ENCODE measurements at places on chromosomes 1 and 21. TPM values are rescaled to one million over a fixed set of nuclear protein-coding genes. Genes with fewer than 3 reads are reported as not detected.

DNA sequence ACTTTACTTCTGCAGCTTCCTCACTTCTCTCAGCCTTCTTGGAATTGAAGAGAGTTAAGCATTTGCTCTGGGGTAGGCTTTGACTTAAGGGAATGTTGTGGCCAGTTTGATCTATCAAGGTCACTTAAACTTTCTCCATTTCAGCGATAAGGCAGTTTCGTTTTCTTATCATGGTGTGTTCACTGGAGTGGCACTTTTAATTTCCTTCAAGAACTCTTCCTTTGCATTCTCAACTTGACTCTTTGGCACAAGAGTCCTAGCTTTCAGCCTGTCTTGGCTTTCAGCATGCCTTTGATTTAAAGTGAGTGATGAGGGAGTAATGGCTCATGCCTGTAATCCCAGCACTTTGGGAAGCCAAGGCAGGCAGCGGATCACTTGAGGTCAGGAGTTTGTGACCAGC, 38.7 kb downstream of the HS2ST1 start:
- H3K4me3 ChIP-seq = no peak overlapping the region
- no peaks in the 10 kb centered on the region for H3K4me1 ChIP-seq
- H3K27me3 ChIP-seq = no peaks in the 10 kb centered on the region
- H3K27ac ChIP-seq = no peak overlapping the region

GRCh38 chr1:11599891-11600576, 54.2 kb downstream of the FBXO2 start:
- H3K36me3 ChIP-seq = no peaks in the 10 kb centered on the region
- no peaks in the 10 kb centered on the region for H3K27me3 ChIP-seq
- no peaks in the 10 kb centered on the region for H3K4me1 ChIP-seq
- DNase-seq = no peak

DNA sequence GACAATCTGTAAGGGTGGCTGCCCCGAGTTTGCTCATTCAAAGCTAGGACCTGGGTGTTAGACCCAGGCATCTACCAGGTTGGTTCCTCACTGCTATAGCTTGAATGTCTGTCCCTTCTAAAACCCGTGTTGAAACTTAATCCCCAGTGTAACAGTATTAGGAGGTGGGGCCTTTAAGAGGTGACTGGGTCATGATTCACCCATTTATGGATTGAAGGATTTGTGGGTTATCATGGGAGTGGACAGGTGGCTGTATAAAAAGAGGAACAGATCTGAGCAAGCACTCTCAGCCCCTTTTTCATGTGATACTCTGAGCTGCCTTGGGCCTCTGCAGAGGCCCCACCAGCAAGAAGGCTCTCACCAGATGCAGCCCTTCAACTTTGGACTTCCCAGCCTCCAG, 29.4 kb downstream of the PSMG1 start:
- no peaks in the 10 kb centered on the region for H3K27me3 ChIP-seq
- no peak for DNase-seq
- no peaks in the 10 kb centered on the region for H3K4me1 ChIP-seq
- no peak overlapping the region for H3K27ac ChIP-seq
- H3K4me3 ChIP-seq = no peak overlapping the region
- no peaks in the 10 kb centered on the region for H3K36me3 ChIP-seq

RNF186 gene
- not detected for total RNA-seq

TAS1R3 gene
- total RNA-seq = 2.7 TPM

DENND2D gene
- total RNA-seq = 4.4 TPM

CFHR1 gene
- total RNA-seq = 16.0 TPM

CASQ1 gene
- total RNA-seq = not detected

RBP7 gene
- 119 TPM for total RNA-seq

DNA sequence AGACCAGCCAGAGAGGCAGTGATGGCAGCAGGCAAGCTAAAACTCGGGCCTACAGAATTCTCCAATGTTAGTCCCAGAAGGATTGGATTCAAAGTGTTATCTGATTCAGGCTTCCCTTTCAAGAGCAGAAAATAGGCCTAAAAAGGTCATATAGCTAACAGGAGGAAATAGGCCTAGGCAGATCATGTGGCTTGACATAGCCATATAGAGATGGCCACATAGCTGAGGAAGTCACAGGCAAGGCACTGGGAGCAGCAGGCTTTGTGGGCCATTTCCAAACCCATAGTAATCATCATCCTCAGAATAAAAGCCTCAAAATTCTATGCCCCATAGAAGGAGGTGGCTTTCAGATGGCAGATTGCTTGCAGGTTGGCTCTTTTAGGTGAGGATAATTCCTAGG, 29.0 kb upstream of the LMO4 start:
- H3K36me3 ChIP-seq = no peaks in the 10 kb centered on the region
- DNase-seq = no peak
- H3K27ac ChIP-seq = no peak overlapping the region
- H3K27me3 ChIP-seq = no peaks in the 10 kb centered on the region

HJV gene
- total RNA-seq = not detected

- DNase-seq = no peak
- no peaks in the 10 kb centered on the region for H3K36me3 ChIP-seq
- no peak overlapping the region for H3K27ac ChIP-seq
- no peak overlapping the region for H3K4me3 ChIP-seq
- H3K27me3 ChIP-seq = no peaks in the 10 kb centered on the region
Observed at GRCh38 chr1:87795615-87796337, 467.1 kb downstream of the LMO4 start.

GRCh38 chr1:175272361-175272760, 79.8 kb upstream of the KIAA0040 start:
- H3K4me1 ChIP-seq = no peaks in the 10 kb centered on the region

ARMH1 gene
- not detected for total RNA-seq

GRCh38 chr1:154431586-154432373, 26.6 kb downstream of the IL6R start:
- H3K4me1 ChIP-seq = peaks cover 21% of the 10 kb centered on the region
- no peaks in the 10 kb centered on the region for H3K27me3 ChIP-seq
- no peaks in the 10 kb centered on the region for H3K36me3 ChIP-seq

TSACC gene
- total RNA-seq = not detected

DNA sequence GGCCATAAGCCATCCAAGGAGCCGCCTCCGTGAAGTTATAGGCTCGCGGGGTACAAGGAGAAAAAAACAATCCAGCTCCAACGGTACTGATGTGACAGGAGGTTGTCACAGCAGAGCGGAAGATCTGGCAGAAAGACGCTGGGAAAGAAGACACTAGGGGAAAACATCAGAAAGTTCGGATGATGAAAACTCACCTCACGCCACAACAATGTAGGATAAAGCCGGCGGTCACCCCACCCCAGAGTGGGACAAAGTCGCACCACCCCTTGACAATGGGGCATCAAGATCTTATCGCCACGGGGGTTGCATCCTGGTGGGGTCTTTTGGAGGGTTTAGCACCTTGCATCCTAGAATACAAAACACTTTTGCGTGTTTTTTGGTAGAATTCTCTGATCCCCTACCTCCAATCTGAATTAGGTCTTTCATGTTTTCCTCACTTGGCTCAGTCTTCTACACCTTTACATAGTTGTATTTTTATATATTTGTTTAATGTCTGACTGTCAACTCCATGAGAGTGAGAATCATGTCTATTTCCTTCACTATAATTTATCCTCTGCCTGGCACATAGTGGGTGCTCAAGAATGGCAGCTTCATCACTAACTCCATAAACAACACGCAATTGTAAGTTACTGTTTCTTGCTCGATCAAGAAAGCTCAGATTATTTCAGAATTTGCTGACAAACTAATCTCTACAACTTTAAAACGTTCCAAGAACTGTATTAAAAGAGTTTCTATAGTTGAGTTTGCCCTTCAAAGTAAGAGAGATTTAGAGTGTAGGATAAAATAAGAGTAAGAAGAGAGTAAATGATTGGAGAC, 611 bp upstream of the ZSWIM5 start:
- peak overlapping the region; percentile 71 for H3K4me3 ChIP-seq
- H3K27me3 ChIP-seq = no peaks in the 10 kb centered on the region
- H3K36me3 ChIP-seq = no peaks in the 10 kb centered on the region
- no peak for DNase-seq
- H3K27ac ChIP-seq = peak overlapping the region; percentile 73

MTARC2 gene
- 23.7 TPM for total RNA-seq

- no peaks in the 10 kb centered on the region for H3K27me3 ChIP-seq
- H3K27ac ChIP-seq = no peak overlapping the region
- H3K36me3 ChIP-seq = peaks cover 36% of the 10 kb centered on the region
- DNase-seq = no peak
- no peaks in the 10 kb centered on the region for H3K4me1 ChIP-seq
- no peak overlapping the region for H3K4me3 ChIP-seq
Observed at GRCh38 chr1:74205266-74205665, 7.2 kb downstream of the FPGT start.

- H3K4me3 ChIP-seq = no peak overlapping the region
- DNase-seq = no peak
- H3K27ac ChIP-seq = no peak overlapping the region
Observed at GRCh38 chr1:234841710-234842231, 231.8 kb upstream of the IRF2BP2 start.

DNA sequence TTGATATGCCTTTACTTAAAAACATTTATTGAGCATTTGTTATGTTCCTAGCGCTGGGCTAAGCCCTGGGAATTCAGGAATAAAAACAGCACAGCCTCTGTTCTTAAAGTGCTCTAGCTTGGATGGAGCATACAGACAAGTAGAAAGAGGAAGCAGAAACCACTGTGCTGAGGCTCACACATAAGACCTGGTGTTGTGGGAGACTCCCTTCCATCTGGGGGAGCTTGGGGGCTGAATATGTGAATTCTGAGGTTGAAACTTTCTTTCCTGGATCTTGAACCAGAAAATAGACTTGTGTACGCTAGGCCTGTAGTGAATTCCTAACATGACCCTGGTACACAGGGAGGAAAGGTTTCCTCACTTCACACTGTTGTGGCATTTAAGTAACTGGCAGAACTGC, 209.9 kb downstream of the ZNF326 start:
- DNase-seq = no peak
- H3K4me3 ChIP-seq = no peak overlapping the region
- no peaks in the 10 kb centered on the region for H3K4me1 ChIP-seq
- no peaks in the 10 kb centered on the region for H3K36me3 ChIP-seq
- H3K27me3 ChIP-seq = no peaks in the 10 kb centered on the region
- H3K27ac ChIP-seq = no peak overlapping the region

DNA sequence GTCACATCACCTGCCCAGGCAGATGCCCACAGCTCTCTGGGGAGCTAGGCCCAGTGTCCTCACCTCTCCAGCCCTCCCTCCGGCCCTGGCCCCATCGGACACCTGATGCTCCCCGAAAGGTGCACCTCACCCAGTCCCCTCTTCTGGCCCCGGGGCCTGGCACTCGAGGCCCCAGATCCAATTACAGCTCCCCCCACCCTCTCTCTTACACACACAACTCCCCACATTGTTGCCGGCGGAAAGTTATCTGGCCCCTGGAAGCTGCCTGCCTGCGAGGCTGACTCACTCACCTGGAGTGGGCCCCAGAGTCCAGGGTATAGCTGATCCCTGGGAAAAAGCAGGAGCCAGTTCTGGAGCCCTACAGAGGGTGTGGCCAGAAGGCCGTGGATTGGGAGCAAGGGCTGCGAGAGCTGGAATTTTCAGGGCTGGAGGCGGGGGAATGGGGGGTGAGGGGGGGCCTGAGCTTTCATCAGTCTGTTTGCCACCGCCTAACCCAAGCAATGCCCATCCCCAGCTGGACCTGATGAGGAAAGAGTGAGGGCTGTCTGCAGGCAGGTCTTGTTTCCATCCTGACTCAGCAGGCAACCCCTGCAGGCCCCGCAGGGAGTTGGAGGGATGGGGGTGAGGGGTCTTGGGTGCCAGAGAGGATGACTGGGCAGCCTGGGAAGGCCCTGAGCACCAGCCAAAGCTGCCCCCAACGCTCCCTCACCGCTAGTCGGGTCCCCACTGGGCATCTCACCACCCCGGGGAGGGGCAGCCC, 948 bp downstream of the FBXO2 start:
- H3K27me3 ChIP-seq = no peaks in the 10 kb centered on the region
- no peak for DNase-seq
- H3K4me1 ChIP-seq = peaks cover 18% of the 10 kb centered on the region
- H3K36me3 ChIP-seq = peaks cover 3% of the 10 kb centered on the region

PBX1 gene
- total RNA-seq = 37.4 TPM
